ENCODE measurements at places on chromosomes 3 and 15. TPM values are rescaled to one million over a fixed set of nuclear protein-coding genes. Genes with fewer than 3 reads are reported as not detected.

Gene MASP1
- not detected for total RNA-seq

Gene SLC28A1
- total RNA-seq: not detected

Gene TLR9
- total RNA-seq: 0.21 TPM

Gene LHFPL4
- total RNA-seq: not detected
